Stimulated activated CD4-positive, alpha-beta T cell treated with anti-CD3 and anti-CD28 coated beads, Interleukin-4, amount 100 ng/mL, for 4 hours (primary cell): ENCODE measurements at places on chromosomes 1 and 21.

DNA sequence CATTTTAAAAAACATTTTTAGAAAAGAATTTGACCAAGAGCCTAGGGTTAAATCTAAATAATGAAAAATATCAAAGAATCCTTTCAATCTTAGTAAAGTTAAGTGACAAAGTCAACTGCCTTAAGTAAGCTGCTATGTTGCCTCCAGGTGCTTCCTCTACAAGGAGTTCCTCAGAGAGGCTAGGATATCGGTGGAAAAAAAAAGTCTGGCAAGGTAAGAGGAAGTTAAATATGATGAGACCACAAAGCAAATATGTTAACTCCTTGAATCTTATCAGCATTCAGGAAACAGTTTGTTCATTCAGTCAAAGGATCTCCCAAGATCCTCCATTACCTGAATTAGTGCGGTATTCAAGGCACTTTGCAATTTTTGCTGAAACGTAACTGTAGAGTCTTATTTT is 563.5 kb downstream of the PTPRC start:
- no peak for DNase-seq

DNA sequence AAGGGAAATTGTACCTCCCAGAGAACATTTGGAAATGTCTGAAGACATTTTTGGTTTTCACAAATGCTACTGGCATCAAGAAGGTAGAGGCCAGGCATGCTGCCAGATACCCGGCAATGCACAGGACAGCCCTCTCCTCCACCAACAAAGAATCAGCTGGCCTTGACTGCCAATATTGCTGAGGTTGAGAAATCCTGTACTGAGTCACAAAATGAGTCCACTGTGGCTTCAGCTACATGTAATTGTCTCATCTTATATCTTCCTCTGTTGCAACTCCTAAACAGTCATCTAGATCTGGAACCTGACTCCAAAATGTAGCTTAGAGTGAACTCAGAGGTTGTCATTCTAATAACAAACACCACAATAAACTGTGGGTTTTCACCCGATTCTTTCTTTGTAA is 327.5 kb upstream of the POGK start:
- no peak for DNase-seq

DNA sequence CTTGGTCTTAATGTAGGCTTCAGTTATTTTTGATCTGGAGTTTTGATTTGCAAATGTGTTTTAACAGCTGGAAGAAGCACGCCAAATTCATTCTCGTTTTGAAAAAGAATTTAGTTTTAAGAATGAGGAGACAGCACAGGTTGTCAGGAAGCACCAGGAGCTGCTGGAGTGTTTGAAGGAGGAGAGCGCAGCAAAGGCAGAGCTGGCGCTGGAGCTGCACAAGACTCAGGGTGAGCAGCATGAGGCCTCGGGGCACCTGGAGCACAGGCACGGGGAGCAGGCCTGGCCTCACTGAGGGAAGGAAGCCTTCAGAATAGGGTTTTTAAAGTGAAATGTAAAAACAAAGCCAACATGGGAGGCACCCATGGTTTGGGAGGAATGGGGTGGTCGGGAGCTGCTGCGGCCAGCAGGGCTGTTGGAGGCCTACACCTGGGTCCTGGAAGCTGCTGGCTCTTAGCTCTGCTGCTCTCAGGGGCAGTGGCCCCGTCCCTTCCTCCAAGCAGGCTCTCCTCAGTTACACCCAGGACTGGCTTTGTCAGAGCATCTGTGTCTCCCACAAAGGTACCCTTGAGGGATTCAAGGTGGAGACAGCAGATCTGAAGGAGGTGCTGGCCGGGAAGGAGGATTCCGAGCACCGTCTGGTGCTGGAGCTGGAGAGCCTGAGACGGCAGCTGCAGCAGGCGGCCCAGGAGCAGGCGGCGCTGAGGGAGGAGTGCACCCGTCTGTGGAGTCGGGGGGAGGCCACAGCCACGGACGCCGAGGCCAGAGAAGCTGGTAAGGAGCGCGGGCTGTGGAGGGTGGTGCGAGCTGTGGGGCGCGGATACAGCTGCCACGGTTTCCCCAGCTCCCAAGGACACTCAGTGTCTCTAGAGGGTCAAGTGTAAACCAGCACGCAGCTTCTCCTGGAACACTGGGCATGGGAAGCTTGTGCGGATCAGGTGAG is 66.9 kb downstream of the PCNT start:
- DNase-seq: no peak

- no peak for DNase-seq
These were observed 25.2 kb downstream of the PROK1 start for GRCh38 chr1:110476028-110476765.

DNA sequence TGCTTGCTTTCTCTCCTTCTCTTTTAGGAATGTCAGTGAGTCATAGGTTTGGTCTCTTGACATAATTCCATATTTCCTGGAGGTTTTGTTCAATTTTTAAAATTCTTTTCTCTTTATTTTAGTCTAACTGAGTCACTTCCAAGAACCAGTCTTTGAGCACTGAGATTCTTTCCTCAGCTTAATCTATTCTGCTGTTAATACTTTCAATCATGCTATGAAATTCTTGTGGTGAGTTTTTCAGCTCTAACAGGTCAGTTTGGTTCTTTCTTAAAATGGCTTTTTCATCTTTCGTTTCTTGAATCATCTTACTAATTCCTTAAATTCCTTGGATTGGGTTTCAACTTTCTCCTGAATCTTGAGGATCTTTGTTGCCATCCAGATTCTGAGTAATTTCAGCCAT is 321.0 kb downstream of the PTBP2 start:
- no peak for DNase-seq

DNA sequence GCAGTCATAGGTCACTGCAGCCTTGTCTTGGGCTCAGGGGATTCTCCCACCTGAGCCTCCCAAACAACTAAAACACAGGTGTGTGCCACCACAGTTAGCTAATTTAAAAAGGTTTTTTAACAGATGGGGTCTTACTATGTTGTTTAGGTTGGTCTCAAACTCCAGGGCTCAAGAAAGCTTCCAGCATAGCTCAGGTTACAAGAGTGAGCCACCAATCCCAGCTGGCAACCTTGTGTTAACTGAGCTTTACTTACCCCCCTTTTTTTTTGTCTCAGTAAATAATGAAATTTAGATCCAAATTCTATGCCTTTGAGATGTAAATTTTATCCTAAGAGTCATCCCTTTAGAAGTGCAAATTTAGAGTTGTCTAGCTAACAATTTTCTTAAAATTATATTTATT is 103.9 kb upstream of the OLFM3 start:
- DNase-seq: no peak

DNA sequence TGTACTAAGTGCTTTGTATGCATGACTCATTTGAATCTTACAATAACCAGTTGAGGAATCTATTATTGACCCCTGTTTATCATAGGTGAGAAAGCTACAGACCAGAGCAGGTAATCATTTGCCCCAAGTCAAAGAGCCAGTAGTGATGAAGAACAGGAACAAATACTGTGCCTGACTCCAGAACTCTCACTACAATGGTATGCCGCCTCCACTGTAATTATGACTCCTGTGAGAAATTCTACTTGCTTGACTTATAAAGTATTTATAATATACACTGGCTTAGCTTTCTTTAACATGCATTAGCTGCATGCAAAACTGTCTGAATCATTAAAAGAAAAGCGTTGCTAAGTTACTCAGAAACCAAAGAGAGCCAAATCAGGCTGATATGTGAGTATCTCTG is 92.6 kb downstream of the ZNF281 start:
- no peak for DNase-seq

- DNase-seq: no peak
These were observed 81.2 kb downstream of the ADCY10 start for GRCh38 chr1:167832693-167833092.

- DNase-seq: no peak
These were observed 1.8 kb upstream of the WLS start for GRCh38 chr1:68234094-68234493.

GRCh38 chr1:101216623-101217022 is 20.2 kb upstream of the S1PR1 start:
- no peak for DNase-seq

GRCh38 chr1:22817462-22817861 is 106.8 kb downstream of the EPHB2 start:
- DNase-seq: no peak

DNA sequence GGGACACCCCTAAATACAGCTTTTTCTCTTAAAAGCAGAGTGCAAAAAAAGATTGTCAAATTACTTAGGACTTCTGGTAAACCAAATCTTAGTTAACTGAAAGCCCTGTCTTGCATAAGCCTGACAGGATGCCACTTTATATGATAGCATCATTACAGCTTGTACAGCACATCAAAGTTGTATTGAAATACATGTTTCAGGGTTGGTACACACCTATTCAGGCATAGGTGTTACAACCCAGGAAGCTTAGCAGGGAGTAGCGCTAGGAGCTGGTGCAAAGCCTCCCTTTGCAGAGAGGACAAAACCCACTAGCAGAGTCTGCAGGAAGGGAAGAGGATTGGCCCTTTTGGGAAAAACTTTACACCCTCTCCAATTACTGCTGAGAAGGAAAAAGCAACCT is 258.9 kb upstream of the SGIP1 start:
- DNase-seq: no peak

- DNase-seq: no peak
These were observed 134.6 kb upstream of the LRRC7 start for GRCh38 chr1:69433073-69433472.

GRCh38 chr1:2470290-2471158 is 5.6 kb upstream of the PLCH2 start:
- DNase-seq: no peak

DNA sequence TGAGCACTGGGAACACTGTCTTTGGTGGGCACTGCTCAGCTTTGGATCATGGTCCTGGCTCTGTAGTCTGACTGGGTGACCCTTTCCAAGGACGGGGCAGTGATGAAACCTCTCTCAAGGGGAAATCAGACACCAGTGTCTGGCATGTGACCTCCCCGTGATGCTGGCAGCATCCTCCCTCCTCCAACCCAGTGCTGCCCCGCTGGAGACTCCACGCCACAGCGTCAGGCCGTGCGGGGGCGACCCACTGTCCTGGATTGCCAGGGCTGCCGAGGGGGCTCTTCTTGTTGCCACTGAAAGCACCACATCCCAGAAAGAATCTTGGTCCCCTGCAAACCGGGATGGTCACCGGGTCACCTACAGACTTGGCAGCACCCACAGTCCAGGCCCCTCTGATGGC is 146.4 kb upstream of the ARHGEF16 start:
- no peak for DNase-seq

DNA sequence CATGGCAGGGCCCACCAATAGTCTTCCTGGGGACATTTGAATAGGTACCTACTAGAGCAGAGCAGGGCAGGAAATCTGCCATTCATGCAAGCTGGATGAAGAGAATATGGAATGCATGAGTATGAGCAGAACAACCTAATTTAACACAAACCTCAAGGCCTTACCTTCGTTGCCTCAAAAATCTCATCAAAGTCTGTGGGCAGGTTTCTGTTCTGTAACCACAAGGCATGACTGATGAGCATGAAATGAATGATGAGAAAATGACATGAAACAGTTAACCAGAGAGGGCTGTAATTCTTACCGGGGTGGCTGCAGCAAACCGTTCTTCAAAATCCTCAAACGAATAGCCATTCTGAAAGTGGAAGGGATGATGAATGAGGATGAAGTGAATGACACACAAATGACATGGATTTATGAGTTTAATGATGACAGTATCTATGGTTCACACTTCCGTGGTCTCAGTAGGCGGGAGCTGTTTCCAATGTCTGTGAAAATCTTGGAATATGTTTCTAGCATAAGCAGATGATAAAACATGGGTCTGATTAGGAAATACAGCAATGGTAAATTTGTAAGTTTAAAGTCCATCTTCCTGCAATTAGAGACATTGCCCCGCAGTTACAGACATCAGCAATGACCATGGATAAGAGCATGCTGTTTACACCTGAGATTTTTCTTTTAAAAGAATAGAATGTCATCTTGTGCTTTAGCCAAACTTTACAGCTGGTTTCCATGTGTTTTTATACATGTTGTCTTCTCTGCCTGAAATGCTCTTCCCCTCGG is 67.6 kb upstream of the C8B start:
- DNase-seq: no peak

DNA sequence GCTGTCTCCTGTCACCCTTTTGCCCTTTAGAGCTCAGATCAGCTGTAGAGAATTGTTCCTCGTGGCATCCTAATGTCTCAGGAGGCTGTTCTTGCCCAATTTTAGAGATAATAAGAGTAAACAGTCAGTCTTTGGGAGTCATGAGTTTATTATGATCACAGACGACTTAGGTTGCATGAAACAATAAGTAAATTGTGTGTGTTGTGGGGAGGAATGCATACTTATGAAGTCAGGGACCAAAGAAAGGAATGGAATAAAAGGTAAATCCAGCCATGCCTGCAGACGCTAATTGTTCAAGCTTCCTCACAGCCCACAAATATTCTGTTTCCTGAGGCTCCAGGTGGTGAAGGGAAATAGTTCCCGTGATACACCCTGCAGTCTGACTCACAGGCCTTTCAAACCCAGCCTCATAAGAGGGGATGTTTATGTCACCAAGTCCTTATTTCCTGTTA is 897 bp downstream of the EPHX4 start:
- no peak for DNase-seq

DNA sequence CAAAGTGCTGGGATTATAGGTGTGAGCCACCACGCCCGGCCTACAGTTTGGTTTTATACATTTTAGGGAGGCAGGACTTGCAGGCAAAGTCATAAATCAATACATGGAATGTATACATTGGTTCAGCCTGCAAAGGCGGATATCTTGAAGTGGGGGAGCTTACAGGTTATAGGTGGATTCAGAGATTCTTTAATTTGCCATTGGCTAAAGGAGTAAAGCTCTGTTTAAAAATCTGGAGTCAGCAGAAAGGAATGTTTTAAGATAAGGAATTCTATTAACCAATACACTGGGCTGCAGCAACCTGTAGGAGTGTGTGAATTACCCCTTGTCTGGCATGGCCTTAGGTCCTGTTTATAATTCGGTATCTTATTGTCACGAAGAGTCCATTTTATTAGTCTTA is 57.6 kb downstream of the OPTC start:
- DNase-seq: no peak

DNA sequence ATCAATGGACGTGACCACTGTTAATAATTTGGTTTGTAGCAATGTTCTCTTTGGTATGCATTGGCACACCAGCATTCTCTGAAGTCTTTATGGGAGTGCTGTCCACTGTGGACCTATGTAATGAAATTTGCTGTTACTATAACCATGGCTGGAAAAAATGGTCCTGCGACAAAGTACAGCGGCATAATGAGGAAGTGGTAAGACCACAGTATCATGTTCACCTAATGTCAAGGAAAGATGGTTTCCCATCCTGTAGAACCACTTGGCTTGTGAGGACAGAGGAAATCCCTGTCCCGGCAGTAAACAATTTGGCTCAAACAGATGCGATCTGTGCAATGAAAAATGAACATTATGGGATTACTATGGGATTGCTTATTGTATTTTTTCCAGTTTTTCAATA is 173.9 kb upstream of the IVNS1ABP start:
- no peak for DNase-seq
